ENCODE measurements at places on chromosomes 1 and 21. TPM values are rescaled to one million over a fixed set of nuclear protein-coding genes. Genes with fewer than 3 reads are reported as not detected.

DNA sequence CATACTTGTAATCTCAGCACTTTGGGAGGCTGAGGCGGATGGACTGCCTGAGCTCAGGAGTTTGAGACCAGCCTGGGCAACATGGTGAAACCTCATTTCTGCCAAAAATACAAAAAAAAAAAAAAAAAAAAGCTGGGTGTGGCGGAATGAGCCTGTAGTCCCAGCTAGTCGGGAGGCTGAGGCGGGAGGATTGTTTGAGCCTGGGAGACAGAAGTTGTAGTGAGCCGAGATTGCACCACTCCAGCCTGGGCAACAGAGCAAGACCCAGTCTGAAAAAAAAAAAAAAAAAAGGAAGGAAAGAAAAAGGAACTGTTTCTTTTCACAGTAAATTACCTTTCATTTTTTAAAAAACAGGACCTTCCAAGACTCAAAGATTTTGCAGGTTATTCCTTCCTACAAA, 29.5 kb downstream of the LIN9 start:
- no peak overlapping the region for H3K27ac ChIP-seq
- no peak overlapping the region for H3K4me3 ChIP-seq
- no peaks in the 10 kb centered on the region for H3K36me3 ChIP-seq

DNA sequence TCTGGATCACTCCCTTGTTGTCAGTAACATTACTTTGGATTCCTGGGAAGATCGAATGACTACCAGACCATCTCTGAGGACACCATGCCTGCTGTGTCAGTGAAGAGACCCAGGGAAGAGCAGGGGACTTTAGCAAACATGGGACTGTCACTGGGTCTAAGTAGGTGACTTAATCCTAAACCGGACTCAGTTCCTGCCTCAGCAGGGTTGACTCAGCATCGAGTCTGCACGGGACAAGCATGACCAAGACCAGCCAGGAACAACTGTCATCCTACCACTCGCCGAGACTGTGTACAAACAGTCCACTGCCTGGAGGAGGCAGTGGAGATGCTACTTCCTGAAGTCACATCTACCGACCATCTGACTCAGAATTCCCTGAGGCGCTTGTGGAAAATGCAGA, 53.2 kb upstream of the RAB4A start:
- H3K4me3 ChIP-seq: no peak overlapping the region
- no peak overlapping the region for H3K27ac ChIP-seq
- H3K27me3 ChIP-seq: no peaks in the 10 kb centered on the region
- H3K4me1 ChIP-seq: no peaks in the 10 kb centered on the region
- DNase-seq: no peak

DNA sequence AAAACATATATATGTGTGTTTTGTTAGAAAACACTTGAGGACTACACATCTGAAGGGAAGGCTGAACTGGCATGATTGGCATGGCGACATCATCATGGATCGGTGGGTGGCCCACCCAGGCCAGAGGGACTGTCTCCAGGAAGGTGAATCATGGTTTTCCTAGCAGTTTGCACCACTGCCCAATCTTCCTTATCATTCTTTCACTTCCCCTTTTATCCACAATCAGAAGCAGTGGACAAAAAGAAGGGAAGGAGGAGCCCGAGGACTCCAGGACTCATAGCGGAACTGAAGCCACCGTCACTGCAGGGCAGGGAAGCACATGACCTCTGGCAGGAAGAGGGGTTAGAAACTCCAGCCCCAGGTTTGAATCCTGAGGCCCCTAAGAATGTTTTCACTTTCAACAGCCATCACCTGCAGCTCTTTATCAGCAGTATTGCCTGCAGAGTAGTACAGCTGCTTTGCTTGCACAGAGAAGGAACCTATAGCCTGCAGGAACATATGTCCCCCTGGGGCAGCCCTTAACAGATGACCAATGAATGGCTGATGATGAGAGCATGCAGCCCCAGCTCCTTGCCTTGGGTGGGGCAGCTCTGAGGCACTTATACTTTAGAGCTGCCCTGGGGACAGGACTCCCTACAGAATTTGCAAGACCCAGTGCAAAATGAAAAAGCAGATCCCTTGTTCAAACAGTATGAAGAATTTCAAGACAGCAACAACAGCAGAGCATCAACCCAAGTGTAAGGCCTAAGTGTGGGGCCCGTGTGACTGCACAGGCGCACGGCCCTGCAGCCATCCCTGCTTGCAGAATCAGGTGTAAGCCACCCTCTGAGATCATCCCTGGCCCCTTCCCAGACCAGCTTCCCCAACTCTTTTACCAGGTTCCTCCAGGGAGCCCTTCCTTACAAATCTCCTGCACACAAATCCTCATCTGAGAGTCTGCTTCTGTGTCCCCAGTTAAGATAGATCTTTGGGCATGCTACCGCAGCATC, 241.8 kb upstream of the IRF2BP2 start:
- no peak overlapping the region for H3K27ac ChIP-seq
- peak; percentile 52 for DNase-seq
- no peaks in the 10 kb centered on the region for H3K27me3 ChIP-seq
- no peaks in the 10 kb centered on the region for H3K36me3 ChIP-seq

GRCh38 chr1:244011786-244012185, 39.3 kb upstream of the ZBTB18 start:
- DNase-seq: peak; percentile 64
- H3K4me1 ChIP-seq: peaks cover 24% of the 10 kb centered on the region
- H3K4me3 ChIP-seq: peak overlapping the region; percentile 48
- no peaks in the 10 kb centered on the region for H3K36me3 ChIP-seq
- H3K27me3 ChIP-seq: no peaks in the 10 kb centered on the region
- no peak overlapping the region for H3K27ac ChIP-seq

Gene CD1D
- total RNA-seq: not detected

Gene SHC1
- total RNA-seq: 286 TPM

Gene ASH1L
- total RNA-seq: 29.4 TPM
